ENCODE measurements at places on chromosomes 11 and 22.

DNA sequence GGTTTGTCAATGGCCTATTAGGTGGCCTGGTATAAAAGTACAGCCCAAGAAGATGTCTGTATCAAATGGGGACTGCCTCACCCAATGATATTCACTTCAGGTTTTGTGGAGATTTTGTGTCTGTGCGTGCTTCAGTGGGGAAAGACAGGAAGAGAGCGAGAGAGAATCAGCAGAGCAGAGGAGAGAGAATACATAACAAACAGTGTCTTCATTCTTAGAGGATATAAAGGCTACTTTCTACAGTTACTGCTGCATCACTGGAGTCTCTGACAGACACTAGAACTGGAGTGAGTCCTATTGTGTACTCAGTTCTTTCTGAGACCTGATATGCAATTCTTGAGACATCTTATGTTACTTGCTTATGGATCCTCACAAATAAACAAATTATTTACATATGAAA is 115.0 kb downstream of the CASP12 start:
- no peak for DNase-seq

DNA sequence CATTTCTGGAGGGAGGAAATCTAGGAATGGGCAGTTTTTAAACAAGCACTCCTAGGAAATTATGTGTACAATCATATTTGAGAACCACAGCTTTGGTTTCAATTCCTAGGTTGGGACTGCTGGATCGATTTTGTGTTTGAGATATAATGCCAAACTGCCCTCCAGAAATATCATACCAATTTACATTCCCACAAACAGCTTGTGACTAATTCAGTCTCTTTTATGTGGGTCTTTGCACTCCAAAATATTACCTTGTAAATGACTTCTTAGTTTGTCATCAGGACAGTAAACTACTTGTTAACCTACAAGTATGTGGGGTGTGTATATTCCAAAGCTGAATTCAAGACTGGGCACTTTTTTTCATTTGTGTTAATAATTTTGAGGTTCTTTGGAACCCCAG is 9.8 kb upstream of the BARX2 start:
- no peak for DNase-seq

- no peak for DNase-seq
Observed at GRCh38 chr11:112274007-112274783, 13.5 kb upstream of the PLET1 start.

- DNase-seq: no peak
Observed at GRCh38 chr11:103110391-103110790, 1.2 kb downstream of the DYNC2H1 start.

- DNase-seq: no peak
Observed at GRCh38 chr22:48713272-48714205, 1114.1 kb downstream of the BRD1 start.

- DNase-seq: peak; percentile 50
Observed at GRCh38 chr11:121688055-121688491, 235.3 kb upstream of the SORL1-AS1 start.

- peak; percentile 25 for DNase-seq
Observed at GRCh38 chr11:92828556-92828955, 140.9 kb upstream of the MTNR1B start.

GRCh38 chr11:112997857-112998466 is 36.7 kb downstream of the NCAM1 start:
- DNase-seq: no peak

- peak; percentile 29 for DNase-seq
Observed at GRCh38 chr11:131640320-131640719, 269.9 kb downstream of the NTM start.

- DNase-seq: no peak
Observed at GRCh38 chr22:46935506-46936377, 173.3 kb downstream of the TBC1D22A start.

GRCh38 chr11:129992161-129992944 is 10.3 kb downstream of the PRDM10 start:
- peak; percentile 69 for DNase-seq

DNA sequence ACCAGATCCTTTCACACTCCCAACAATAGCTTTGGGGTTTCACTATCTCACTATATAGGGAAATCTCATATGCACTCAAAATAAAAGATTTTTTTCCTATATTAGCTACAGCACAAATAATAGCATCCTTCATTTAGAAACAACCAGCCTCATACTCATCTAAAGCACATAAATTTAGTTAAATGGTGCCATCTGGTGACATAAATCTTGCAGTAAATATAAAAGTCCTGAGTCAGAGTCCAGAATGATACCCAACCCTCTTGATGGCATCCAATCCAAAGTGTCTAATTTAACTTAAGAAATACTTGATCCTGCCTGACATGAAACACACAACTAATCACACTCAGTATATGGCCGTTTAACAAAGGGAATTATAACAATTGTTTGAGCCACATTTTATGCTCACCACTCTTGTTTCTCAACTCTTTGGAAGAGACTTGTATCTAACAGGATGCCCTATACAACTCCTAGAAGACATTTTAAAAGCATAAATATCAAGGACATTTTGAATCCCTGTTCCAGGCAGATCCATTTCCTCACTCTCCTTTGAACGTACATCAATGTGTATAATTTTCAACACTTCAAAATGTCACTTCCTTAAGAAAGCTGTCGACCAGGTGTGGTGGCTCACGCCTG is 36.2 kb downstream of the DLG2 start:
- DNase-seq: peak; percentile 10

DNA sequence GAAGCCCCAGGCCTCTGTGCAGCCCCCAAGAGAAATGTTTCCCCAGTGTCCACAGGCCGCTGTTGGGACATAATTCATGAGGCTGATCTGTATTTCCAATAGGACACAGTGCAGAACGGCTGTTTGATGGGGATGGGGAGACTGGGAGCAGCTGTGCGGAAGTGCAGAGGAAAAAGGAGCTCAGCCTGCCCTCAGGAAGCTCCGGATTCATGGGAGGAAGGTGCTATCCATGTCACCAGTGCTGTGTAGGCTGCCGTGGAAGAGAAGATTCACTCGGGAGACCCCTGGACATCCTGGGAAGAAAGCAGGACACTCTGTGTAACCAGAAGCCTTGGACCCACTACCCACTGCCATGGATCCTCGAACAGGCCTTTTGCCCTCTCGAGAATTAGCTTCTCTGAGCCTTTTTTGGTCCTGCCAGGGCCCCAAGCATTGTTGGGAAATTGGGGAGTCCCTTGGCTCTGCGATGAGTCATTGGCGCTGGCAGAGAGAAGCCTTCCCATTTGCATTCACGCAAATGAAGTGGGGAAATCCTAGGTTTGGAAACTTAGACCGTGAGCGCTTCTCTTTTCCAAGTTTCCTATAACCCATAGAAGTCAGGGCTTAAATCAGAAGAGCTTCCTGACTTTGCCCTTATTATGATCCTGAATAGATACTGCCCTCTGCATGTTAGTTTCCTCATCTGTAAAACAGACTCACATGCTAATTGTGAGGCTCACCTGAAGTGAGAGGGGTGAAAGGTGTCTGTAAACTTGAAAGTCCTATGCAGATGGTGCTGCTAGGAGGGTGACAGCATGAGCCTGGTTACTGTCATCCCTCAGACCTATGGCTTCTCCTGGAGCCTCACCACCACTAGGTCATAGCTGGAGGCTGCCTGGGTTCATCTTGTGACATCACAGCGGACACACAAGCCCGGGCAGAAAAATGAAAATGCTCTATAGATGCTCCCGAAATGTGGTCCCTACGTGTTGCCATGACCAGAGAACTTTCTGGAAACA is 229.2 kb upstream of the B3GAT1 start:
- no peak for DNase-seq
